ENCODE measurements at places on chromosomes 6 and 20. TPM values are rescaled to one million over a fixed set of nuclear protein-coding genes. Genes with fewer than 3 reads are reported as not detected.

The SCAF8 gene
- 45.2 TPM for total RNA-seq

The C20orf204 gene
- 3.2 TPM for total RNA-seq

The ANGPT4 gene
- total RNA-seq = not detected

The TRIM31 gene
- total RNA-seq = 0.74 TPM

The ETV7 gene
- 0.52 TPM for total RNA-seq

The TMEM244 gene
- total RNA-seq = not detected

- no peak for DNase-seq
Measured at GRCh38 chr20:31568041-31568731, 36.9 kb upstream of the ID1 start.

DNA sequence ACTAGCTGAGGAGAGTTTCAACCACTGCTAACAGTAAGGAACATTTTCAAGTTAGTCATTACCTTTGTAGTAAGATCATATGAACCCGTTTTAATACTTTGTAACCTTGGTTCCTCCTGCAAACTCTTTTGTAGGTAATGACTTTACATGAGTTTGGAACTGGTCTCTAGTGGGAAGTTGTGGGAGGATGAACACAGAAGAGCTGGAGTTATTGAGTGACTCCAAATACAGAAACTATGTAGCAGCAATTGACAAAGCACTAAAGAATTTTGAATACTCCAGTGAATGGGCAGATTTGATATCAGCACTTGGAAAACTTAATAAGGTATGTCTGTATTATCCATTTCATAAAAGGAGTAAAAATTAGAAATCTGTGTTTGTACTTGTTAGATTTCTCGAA is 29.3 kb downstream of the DOP1A start:
- no peak for DNase-seq

GRCh38 chr6:85015396-85015990 is 251.1 kb upstream of the TBX18 start:
- DNase-seq = peak; percentile 61

DNA sequence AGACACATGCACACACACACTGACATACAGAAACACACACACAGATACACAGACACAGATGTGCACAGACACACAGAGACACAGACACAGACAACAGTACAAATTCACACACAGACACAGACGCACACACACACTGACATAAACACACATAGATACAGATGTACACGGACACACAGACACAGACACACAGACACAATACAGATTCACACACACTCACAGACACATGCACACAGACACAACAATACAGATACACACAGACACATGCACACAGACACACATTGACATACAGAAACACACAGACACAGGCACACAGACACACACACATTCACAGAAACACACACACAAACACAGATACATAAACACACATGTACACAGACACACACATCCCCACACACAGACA is 183.6 kb downstream of the SMOC2 start:
- no peak for DNase-seq

DNA sequence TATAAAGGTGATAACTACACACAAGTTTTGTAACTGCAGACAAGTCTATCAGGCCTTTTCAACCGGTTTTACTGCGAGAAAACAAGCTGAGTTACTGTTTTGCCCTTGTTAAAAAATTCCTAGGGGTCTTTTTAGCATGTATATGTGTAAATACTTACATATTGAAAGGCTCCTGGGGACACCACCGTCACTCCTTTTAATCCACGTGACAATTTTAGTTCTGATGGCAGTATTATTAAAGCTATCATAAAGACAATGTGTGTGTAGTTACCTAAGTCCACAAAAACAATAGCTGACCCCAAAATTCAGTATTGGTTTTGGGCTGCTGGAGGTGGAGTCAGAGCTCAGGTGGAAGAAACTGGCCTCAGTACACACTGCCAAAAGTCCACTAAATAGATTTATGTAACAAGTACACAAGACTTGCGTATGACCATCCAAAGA is 41.3 kb upstream of the HFE start:
- no peak for DNase-seq

GRCh38 chr6:149446791-149447376 is 37.9 kb downstream of the ZC3H12D start:
- no peak for DNase-seq

DNA sequence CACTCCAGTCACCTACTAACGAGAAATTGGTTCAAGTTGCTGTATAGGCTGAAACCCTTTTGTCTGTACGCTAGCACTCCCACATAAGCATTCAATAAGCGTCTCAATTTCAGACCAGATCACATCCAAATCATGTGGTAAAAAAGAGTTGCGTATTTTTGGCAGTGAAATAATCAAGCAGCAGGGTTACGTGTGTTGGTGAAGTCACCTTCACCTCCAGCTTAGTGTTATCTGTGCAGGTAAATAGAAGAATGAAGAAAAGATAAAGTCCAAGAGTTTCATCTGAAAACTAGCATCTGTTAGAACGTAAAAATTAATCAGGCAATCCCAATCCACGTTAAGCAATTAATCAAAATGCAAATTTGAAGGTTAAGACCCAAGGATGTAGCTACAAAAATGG is 11.3 kb downstream of the SSR1 start:
- DNase-seq = no peak

DNA sequence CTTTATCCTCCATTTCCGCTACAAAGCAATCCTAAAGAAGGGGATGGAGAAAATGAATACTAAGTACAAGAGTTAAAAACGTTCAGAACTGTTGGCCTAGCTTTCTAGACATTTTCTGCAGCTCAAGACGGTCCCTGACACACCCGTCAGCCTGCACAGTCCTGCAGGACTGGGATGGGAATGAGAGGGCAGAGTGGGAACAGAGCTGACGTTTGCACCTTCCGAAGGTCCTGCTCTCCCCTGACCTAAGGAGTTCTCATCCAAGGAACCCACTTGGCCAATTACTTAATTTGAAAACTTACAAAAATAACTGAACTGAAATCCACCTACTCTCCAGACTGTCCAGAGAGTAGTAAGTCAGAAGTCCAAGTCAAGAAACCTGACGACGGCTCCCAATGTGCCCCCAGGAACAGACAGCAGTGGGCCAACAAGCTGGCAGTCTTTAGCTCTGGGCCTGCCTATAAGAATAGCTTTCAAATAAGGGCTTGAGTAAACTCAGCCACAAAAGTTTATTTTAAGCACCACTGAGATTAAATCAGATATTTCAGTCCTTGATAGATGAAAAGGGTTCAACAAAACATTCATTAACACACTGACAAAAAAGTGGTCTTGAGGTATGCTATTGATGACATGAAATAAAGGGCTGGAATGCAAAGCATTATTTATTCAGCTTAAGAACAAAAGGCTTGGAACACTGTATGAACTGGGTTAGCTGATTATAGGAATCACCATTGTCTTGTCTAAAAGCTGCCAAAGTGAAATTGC is 76.8 kb downstream of the CNKSR3 start:
- DNase-seq = peak; percentile 17
